ENCODE measurements at places on chromosomes 5 and 9.

DNA sequence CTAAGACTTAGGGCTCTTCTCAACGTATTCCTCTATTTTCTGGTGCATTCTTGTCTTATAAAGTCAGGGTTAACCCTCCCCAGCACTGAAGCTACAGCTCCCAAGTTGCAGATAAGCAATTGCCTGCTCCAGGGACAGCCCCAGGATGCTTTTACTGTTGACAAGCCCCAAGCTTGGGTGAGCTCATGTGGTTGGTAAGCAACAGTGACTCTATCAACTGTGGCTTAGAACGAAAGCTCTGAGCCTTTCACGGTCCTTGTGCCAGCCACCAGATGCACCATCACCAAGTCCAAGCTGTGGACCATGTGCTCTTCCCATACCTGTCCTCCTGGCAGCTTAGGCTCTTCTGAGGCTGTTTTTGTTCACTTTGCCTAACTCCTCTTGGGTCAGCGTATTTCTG, 13.5 kb downstream of the ADRB2 start:
- DNase-seq: no peak

DNA sequence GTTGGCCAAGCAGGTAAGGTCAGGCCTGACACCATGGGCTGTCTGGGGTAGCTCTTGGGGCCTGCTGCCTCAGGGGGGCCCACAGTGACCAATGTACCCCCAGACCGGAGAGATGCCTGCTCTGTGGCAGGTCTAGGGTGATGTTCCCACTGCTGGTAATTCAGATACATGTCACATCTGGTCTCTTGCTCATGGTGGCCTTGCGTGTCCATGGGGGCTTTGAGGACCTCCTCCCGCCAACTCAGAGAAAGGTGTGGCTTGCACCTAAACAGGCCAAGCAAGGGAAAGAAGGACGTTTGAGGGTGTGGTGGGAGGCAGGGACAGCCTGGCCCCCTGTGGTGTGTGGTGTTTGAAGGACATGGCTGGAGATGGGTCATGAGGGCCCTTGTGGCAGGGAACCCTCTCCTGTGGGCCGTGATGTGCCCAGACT, 75.2 kb downstream of the PHF2 start:
- DNase-seq: no peak

GRCh38 chr9:107481035-107481434, 8.5 kb downstream of the KLF4 start:
- DNase-seq: no peak

DNA sequence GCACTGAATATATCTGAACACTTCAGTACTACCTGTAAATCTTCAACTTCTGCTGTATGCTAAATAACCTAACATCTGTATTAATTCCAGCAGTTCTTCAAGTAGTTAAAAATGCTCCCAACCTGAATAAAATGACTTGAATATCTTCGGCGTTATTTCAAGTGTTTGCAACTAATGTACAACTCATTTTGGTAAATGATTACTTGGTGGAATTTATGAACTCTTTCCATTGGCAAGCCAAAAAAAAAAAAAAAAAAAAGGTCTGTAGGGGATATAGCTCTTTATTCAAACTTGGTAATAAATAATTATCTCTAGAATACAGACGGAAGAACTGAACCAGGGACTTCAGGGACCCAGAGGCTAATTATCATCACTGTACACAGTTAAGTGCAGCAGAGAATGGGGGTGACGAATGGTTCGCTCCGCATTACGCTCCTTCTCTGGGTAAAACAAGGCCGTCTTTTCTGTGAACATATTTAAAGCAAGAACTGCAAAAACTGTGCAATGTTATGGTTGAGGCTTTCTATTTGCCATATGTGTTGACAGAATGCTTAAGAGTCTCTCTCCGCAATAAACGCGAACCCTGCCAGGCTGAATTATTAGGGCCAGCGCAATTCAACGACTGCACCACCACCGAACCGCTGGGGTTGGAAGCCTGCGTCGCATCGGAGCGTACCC, 1.9 kb upstream of the ERBIN start:
- peak; percentile 20 for DNase-seq

DNA sequence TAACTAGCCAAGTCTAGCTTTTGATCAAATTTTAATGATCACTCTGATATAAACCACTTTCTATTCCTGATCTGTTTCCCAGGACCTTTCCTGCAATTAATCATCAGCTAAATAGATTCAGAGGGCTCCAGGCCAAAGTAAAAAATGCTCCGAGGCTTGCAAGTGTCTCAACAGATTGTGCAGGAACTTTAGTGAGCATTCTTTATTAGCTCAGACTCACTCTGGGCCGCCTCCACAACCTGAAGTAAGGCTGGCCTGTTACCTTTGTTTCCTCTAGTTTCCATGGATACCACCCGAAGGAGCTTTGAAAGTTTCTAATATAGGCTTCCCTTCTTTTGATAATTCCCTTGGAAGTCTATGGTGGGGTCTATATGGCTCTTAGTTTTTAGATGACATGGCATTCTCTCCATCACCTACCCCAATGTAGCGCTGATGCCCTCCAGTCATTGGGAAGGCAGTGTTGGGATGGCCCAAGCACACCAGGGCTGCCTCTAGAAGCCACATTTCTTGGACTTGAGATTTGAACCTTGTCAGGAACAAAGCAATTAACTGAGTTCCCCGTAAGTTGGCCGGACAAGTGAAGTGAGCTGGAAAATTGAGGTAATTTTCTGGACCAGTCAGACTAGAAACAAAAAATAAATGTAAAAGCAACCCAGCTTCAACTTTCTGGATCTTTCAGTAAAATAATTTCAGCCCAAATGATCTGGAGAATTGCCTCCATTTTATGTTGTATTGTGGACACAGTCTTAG, 97.6 kb upstream of the LHFPL2 start:
- DNase-seq: no peak

DNA sequence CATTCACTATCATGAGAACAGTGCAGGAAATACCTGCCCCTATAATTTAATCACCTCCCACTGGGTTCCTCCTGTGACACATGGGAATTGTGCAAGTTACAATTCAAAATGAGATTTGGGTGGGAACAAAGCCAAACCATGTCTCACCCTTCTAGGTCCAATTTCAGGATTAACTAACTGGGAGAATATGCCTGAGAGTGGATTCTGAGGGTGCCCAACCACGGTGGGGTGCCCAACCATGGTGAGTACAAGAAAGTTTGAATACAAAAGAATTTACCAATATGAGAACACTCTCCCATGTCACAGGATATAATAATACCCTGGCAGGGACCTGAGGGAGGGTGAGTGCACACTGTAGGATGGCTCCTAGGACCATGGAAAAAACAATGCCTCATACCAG, 17.2 kb upstream of the GDA start:
- DNase-seq: no peak

DNA sequence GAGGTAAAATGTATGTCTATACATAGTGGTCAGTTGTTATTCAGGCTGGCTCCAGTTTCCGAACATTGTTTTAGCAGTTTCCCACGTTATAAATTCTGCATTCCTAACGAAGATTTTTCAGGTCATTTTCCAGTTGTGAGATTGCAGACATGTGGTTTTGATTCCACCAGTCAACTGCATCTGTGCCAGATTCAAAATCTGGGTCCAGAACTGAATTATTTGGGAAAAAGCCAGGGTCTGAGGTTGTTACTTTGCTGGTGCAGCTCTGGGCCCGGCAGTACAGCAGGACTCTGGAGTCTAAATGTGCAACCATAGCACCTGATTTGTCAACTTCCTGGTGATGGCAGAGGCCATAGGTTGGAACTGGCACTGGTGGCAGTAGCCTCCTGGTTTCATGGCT, 105.7 kb upstream of the MEGF10 start:
- no peak for DNase-seq

- no peak for DNase-seq
These were observed 109.3 kb upstream of the IFNE start for GRCh38 chr9:21591221-21592062.

DNA sequence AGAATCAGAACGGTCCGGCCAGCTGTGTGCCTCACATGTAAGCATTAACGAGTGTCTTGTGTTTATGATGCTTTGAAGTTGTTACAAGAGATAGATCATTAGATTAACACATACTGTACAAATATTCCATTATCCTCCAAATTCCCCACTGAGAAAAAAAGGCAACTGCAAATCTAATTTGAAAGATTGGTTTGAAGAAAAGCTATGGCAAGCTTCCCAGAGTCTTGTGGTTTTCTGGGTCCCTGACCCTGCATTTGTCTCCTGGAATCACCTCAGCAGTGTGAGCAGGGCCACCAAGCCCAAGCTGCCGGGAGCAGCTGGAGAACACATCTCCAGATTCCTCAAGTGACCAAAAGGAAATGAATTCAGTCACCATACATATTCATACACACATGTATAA, 36.9 kb upstream of the ADAMTS16 start:
- no peak for DNase-seq

GRCh38 chr5:115289104-115289503, 7.3 kb downstream of the CCDC112 start:
- no peak for DNase-seq

DNA sequence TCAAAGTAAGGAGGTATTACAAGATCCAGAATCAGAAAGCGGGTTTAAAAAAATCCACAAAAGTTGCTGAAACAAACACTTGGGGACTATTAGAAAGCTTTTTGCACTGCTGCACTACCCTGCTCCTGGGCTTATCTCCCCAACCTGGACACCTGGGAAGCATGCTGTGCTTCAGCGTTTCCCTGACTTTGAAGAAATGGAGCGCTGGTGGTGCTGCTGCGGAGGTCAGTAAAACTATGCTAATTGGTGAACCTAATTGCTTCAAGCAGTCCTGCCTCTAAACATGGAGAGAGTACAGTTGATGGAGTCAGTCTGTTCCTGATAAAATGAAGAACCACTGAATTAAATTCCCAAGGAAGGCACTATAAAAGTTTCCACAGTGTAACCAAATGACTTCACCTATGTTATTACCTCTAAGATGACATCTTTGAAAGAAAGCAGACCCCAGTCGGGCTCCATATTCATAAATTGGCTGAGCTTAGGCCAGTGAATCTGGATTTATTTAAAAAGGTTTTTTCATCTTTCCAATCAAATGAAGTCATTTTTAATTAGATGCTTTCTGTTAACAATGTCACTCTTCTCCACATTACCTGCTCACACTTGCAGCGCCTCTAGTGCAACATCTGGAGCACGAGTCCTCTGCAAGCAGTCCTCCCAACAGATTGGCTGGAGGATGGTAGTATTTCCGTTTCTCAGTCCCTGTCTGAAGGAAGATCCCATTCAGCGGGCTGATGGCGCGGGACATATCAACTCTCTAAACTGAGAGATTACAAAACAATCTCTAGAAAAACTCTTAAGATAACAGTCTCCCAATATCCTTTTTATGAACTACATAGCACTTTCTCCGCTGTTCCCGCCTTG, 11.5 kb downstream of the NR2F1-AS1 start:
- no peak for DNase-seq

GRCh38 chr5:51832934-51833470, 449.8 kb downstream of the ISL1 start:
- no peak for DNase-seq

DNA sequence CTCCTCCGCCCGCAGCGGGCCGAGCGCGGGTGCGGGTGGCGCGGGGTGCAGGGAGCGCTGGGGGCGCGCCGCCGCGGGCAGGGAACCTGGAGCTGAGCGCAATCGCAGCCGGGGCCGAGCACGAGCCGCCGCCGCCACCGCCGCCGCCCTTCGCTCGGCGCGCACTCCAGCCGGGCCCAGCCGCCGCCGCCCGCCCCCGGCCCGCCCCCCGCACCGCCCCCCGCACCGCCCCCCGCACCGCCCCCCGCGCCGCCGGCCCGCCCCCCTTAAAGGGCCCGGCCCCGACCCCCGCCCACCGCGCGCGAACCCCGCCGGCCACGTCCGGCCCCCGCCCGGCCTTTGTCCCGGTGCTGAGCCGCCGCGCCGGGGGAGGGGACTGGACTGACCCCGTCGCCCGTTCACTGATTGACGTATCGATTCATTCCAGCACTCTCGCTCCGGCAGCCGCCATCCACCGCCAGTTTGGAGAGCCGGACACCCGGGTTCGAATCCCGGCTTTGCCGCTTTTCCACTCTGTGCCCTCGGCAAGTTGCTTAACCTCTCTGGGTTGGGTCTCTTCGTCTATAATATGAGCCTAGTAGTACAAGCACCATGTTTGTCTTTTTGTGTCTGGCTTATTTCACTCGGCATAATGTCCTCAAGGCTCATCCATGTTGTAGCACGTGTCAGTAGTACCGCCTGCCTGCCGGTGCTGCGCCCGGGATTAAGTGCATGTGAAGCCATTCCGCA, at the start of gene SH3PXD2B:
Gene SH3PXD2B, minus strand, starts transcription at position 168 of the 729 bp plus-strand sequence. CDS start 173 bp downstream, outside the sequence.
- DNase-seq: no peak

DNA sequence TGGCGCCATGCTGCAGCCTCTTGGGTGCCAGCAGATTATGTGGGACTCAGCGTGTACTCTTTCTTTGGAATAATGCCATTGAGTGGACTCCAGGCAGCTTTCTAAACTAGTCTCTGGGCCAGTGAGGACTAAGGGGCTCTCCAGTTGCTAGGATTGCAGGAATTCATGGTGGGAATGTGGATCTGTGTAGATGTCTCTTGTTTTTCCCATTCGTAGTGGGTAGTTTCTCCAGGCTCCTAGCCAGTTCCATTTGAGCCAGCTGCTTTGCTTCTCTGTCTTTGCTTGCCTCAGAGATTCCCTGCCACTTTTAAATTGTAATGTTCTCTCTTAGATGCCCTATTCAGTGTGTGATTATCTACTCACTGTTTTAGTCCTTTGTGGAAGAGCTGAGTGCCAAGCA, 42.6 kb downstream of the SLF1 start:
- no peak for DNase-seq

GRCh38 chr9:116757030-116757429, 69.9 kb downstream of the TRIM32 start:
- DNase-seq: no peak

DNA sequence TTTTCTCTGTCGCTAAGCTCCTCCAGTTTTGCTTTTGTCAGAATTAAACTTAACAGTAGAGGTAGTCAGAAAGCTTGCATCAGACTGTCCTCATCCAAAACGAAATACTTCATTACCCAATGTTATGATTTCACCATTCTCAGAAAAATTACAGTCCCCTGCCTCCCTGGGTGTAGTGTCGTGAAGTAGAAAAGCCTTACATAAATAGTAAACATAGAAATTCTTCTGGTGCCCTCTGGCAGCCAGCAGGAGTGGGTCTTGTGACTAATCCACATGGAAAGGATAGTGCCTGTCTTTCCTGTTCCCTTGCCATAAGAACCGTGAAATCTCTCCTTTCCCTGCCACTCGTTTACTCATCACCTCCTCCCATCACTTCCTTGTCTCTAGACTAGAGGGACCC, 230.6 kb downstream of the GNA14 start:
- DNase-seq: no peak

DNA sequence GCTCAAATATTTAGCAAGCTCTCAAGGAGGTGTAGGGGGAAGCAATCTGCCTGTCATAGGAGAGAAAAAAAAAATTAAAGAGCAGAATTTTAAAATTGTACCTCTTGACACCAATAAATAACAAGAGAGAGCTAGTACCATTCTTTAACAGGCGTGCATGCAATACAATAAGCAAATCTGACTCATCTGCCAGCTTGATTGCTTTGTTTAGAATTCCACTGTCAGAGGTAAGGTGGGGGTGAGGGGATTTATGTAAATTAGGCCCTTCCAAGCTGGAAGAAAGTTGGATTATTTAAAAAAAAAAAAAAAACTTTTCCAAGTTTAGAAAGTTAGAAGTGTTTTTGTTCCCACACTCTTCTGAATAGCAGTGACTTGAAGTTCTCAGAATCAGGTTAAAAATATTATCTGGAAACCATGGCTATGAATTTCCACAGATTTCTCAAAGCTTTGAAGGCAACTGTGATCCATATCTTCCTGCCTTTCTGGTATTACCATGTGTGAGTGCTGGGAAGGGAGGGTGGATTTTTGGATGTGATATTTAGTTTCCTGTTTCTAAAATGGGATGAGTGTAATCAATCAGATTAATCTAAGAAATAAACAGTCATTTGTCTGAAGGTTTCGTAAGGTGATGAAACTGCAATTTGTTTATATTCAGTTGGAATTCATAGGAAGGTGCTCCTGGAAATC, 477.5 kb downstream of the TLE4 start:
- no peak for DNase-seq

Data from NCI-H1417 treated with DMSO at 0.1 percent for 48 hours (cell line).